ENCODE measurements at places on chromosomes 6 and 20.

- DNase-seq: peak; percentile 28
These were observed 38.0 kb downstream of the PIM1 start for GRCh38 chr6:37207903-37208456.

GRCh38 chr6:45454008-45454911 is 76.5 kb upstream of the SUPT3H start:
- no peak for DNase-seq

- no peak for DNase-seq
These were observed 394.5 kb upstream of the SLC35B3 start for GRCh38 chr6:8829796-8830195.

- peak; percentile 44 for DNase-seq
These were observed 7.2 kb upstream of the LCA5 start for GRCh38 chr6:79544299-79544927.

GRCh38 chr6:28433119-28433518 is 10.2 kb downstream of the ZSCAN23 start:
- no peak for DNase-seq

- DNase-seq: no peak
These were observed 1.9 kb downstream of the PNRC1 start for GRCh38 chr6:89082486-89082891.

GRCh38 chr6:104608101-104608500 is 251.6 kb downstream of the HACE1 start:
- no peak for DNase-seq

DNA sequence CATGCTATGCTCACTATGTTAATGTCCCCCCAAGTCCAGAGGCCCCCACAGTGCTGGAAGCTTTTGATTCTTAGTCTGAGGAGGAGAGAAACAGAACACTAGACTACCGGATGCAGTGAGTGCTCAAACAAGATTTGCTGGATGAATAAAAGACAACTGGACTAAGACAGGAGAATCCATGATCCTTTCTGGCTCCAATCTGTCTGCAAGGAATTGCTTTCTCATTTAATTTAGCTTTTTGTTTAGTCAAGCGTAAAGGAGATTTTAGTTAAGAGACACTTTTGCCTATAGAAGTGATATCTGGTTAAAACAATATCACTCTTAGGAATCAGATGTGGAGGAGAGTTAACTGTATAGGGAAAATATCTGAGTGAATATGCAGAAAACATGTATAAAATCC is 13.5 kb downstream of the LYRM4 start:
- DNase-seq: no peak

DNA sequence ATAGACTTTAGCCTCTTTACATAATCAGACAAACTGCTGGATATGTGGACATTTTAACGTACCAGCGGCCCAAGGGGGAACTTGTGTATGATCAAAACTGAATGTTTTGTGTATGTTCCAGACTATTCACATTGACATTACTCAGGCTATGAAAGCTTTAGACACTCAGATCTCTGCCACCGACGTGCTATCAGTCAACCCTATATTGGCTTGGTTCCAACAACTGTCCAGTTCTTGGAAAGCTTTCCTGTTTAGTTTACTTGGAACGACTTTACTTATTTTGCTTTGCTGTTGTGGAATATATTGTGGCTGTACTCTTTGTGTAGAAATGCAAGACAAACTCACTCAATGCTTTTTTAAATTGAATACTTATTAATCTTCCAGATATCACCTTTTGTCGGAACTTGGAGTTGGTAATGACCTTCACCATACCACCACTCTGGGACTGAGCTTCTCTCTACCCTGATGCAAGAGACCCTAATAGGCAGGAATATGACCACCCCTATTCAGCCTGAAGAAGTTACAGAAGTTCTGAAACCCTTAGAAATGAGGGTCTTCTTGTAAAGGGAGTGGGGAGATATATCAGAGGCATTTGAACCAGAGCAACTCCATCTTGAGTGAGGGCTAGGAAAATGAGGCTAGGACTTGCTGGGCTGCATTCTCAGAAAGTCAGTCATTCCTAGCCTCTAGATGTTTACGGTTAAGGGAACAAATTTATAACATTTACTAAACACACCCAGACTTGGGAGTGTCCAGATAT is 49.0 kb upstream of the PAX1 start:
- DNase-seq: no peak

DNA sequence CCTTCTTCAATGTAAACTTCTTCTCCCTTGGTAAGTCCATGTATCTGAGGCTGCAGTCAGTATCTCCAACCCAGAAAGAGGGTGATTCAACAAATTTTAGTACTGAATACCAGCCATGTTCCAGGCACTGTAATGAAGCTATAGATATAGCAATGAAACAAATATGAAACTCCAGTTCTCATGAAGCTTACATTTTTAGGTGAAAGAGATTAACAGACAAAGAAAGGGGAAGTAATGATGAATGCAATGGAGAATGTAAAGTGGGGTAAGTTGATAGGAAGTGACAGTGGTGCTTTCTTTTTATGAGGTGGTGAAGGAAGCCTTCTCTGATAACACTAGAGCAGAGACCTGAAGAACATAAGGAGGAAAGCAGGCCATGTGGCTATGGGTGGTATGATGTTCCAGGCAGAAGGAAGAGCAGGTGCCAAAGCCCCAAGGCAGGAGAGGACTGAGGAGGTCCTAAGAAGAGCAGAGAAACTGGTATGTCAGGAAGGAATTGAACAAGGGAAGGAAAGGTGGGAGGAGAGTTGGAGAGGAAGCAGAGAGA is 143.6 kb downstream of the TFAP2B start:
- no peak for DNase-seq

DNA sequence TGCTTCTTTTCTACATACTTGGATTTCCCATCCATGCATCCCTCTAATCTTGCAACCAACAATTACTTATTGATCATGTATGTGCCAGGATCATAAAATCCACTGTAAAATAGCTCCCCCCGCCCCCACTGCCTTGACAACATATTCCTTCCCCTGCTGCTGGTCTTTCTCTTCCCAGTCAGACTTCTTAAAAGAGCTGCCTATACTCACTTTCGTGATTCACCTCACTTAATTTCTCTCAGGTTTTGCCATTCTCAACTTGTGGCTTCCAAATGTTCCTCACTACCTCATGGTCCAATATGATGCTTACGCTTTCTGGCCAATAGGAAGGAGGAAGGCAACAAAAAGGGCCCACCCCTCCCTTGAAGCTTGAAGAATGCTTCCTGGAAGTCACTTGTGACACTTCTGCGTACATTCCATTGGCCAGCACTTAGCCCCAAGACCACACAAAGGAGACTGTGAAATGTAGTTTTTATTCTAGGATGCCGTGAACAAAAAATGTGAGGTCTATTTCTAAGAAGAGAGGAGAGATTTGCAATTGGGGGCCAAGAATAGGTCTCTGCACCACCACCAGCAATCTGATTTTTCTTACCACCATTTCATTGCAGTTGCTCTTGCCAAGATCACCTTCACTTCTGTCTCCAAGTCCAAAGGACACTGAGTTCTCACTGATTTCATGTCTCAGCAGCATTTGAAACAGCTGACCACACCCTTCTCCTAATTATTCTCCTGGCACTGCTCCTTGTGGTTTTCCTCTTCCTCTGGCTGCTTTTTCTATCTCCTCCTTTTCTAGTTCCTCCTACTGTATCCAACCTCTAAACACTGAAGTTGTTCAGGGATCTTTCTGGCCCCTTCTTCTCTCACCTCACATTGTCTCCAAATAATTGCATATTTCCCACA is 30.8 kb downstream of the CD164 start:
- no peak for DNase-seq

GRCh38 chr6:157253017-157253416 is 70.3 kb downstream of the TMEM242 start:
- no peak for DNase-seq

DNA sequence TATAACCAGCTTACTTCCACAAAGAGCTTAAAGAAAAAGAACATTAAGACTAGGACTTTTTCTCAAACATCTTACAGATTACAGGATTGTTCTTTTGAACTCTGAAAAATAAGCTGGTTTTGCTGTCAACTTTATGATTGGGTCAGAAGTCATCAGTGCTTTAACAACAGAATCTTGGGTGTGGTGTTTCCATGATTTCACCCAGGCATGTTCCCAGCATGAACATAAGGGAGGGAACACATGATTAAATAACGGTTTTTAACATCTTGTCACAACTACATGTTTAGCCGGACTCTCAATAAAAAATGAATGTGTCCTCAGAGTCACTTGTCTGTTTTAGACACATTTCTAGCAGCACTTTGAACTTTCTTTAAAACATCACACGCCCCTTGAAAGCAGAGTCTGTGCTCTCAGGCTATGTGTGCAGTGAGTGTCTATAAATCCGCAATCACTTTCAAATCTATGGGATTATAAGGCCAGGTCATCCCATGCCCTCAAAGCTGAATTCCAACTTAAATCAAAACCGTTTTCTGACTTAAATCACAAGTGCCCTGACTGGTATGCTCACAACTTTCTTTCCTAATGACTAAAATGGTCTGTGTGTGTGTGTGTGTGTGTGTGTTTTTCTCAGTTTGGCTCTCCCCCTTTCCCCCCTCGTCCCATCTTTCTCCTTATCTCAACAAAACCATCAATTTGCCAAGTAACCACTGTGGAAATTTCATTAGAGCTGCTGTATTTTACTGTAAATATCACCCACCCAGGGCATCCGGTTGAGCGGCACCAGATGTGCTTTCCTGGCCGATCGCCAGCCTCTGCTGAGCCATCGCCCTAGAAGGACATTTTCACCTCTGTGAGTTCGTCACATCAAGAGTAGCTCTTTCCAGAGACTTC is 216.8 kb upstream of the DTNBP1 start:
- no peak for DNase-seq

GRCh38 chr20:55616367-55616766 is 389.0 kb downstream of the CBLN4 start:
- DNase-seq: no peak

GRCh38 chr20:25283221-25283951 is 35.5 kb downstream of the PYGB start:
- DNase-seq: no peak

DNA sequence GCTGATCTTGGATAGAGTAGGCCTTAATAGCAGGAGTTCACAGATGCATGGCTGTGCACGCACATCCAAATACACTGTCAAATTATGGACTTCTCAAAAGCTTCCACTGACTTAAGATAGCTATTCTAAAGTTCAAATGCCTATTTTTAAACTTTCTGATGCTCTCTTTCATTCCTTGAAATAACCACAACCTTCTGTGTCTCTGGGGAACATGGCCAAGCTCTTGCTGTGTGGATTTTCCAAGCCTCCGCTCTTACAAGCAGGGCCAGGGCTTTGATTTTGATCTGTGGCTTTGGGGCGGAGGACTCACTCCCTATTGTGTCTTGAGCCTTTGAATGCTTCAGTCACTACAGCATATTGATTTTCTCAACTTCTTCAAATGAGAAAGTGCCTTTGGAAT is 35.7 kb upstream of the SNRPB2 start:
- DNase-seq: no peak

- DNase-seq: no peak
These were observed 717.8 kb downstream of the EPHA7 start for GRCh38 chr6:92701425-92702096.

DNA sequence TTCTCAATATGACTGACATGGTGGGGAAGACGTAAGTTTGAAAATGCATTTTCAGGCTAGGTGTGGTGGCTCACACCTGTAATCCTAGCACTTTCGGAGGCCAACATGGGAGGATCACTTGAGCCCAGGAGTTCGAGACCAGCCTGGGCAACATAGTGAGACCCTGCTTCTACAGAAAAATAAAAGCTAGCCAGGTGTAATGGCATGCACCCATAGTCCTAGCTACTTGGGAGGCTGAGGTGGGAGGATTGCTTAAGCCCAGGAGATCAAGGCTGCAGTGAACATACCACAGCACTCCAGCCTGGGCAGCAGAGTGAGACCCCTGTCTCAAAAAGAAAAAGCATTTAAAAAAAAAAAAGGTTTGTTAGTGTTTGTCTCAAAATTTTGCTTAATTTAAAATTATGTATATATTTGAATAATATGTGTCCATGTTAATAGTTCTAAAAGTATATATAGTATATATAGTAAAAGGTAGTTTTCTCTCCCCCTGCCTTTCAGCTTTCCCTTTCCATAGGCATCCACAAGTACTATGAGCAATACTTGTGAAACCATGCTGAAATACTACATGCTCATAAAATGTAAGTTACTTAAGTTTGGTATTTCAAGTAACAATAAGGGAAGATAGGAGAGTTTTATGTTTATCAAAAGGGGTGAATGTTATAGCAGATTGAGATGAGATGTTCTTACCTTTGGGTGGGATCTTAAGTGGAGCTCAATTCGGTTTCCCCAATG is 15.1 kb downstream of the PTPRA start:
- no peak for DNase-seq

- DNase-seq: no peak
These were observed 34.5 kb downstream of the NUDT3 start for GRCh38 chr6:34357937-34358336.

DNA sequence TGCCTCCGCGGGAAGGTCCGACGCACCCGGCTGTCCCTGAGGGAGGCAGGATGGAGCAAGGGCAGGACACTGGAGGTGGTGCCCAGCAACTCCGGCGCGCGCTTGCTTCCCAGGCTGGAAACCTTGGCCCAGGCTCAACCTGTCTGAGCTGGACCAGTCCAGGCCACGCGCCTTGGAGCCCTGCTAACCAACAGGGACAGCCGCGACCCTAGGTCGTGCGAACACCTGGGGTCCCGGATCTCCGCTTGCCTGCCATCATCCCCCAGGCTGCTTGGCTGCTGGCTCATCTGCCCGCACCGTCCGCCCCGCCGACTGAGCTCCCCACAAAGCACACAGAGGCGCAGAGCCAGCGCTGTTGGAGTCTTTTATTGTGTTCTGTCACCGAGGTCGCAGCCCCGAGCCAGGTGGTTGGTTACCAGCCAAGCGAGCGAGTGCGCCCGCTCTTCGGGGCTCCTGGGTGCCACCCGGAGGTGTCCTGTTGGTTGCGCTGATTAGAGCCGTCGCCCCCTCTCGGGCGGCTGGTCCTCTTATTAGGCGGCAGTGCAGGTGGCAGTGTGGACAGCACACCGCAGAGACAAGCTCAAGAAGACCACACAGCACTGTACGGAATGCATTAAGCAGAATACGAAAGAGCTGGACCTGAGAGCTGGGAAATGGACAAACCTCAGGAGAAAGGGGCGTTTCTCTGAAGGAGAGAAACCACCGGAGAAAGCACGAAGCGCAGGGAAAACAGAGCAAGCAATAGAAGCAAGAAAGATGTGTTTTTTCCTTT is 3.8 kb downstream of the COL12A1 start:
- DNase-seq: no peak

- DNase-seq: no peak
These were observed 181.2 kb downstream of the FOXA2 start for GRCh38 chr20:22403022-22403631.

Measured in GM12878 (cell line).